ENCODE measurements at places on chromosomes 1 and 21. TPM values are rescaled to one million over a fixed set of nuclear protein-coding genes. Genes with fewer than 3 reads are reported as not detected.

The BSND gene
- total RNA-seq, result not detected

The ASTN1 gene
- not detected for total RNA-seq

The CELA3A gene
- not detected for total RNA-seq

The ASCL5 gene
- total RNA-seq, result not detected

The LDLRAP1 gene
- total RNA-seq, result 16.6 TPM

The SPRR2A gene
- total RNA-seq, result not detected

The TRNP1 gene
- total RNA-seq, result 1.7 TPM

The WDR64 gene
- total RNA-seq, result under 0.01 TPM

The SLC45A3 gene
- total RNA-seq, result 43.8 TPM

The ICOSLG gene
- total RNA-seq, result 0.43 TPM

The CRTC2 gene
- 3.2 TPM for total RNA-seq

Measured in dermis lymphatic vessel endothelial cell (primary cell).